Fibroblast of gingiva (primary cell): ENCODE measurements at places on chromosomes 13 and 19.

DNA sequence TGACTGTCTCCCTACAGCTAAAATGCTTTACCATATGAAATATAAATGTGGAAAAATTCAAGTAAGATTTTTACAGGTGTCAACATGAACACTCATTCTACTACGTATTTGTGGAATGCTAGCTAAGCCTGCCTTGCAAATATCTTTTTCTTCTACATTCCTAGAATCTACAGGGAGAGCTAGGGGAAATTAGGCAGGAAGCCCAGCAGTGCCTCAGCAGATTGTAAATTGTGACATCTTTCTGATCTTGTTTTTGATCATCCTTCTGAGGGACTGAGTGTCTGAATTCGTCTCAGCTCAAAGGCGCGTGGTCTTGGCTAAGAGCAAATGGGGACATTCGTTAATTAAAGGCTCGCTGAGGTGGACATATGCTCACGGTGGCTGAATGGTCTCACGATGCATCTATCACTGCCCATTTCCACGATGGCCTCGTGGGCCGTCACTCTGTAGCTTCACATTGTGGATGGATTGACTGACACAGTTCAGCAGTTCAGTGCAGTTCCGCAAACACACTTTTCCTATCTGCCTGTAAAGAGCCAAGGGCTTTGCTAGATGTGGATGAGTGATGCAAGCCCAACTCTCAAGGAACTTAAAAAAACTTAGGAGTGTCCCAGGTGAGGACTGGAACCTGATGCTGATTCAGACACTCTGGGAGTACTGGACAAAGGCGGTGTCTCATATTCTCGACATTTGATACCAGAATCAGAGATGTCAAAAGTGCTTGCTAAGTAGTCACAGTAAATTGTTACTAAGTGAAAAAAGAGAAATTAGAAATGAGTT, 562.5 kb downstream of the EFNB2 start:
- DNase-seq: no peak

- no peak for DNase-seq
Measured at GRCh38 chr19:23698711-23699520, 11.9 kb upstream of the ZNF675 start.

DNA sequence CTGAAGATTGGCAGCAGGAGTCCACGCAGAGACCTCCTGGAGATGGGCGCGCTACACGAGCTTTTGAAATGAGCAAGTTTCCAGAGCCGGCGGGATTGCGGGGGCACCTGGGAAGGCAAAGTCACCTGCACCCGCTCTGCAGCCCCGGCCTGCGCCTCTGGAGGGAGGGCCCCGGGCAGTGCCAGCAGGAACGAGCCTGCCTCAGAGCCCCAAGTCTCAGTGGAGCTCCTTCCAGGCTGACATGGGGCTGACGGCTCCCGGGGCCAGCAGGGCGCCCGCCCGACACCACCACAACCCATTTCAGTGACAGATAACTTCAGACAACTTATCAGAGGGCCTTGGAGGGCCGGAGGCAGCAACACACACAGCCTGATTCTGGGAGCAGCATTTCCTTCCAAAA, 45.0 kb downstream of the RASA3 start:
- DNase-seq: no peak

DNA sequence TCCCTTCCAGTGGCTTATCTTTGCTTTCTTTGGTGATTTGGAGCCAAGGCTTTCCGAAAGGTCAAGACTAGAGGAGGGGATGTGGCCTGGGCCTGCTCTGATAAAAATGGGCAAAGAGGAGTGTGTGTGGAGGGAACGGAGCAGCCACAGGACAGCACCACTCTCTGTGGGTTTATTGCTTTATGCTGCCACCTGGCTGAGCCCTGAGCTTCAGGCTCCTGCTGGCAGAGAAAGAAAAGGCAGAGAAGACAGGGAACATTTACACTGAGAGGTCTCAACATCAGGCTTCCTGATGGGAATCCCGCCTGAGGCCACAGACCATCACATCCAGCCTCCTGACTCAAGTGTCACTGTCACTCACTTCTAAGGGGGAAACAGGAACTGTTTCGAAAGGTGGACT, 9.2 kb upstream of the GSX1 start:
- no peak for DNase-seq

GRCh38 chr13:83815598-83815997, 66.7 kb downstream of the SLITRK1 start:
- no peak for DNase-seq

DNA sequence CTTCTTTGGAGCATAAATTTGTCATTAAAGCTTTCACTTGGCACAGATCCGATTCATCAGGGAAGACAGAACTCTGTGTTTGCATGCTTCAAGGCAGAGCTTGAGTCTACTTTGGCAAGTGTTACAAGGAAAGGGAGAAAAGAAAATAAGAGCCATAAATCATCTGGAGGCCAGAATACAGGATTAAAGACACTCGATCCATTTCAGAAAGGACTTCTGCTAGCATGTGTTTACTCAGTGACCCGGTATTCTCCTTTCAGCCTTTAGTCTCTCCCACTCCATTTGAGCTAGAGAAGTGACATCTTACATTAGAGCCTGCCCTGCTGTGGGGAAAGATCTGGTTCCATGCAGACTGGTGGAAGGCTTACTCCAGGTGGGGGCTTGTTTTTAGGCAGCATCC, 306.4 kb downstream of the KLF5 start:
- DNase-seq: no peak

DNA sequence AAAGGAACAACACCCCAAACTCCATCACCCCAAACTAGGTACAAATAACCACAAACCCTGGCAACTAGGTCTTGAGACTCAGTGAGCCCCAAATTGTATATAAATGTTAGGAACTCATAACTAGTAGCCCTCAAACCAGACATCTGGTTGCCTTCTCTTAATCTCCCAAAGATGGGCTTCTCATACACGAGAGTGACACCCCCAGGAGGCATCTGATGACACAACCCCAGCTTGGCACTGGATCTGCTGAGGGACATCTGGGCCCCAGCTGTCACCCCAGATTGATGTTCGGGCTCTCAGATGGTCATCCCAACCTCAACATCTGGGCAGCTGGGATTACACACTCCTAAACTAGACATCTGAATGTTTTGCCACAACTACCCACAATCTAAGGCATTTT, 14.8 kb downstream of the RABAC1 start:
- DNase-seq: no peak

DNA sequence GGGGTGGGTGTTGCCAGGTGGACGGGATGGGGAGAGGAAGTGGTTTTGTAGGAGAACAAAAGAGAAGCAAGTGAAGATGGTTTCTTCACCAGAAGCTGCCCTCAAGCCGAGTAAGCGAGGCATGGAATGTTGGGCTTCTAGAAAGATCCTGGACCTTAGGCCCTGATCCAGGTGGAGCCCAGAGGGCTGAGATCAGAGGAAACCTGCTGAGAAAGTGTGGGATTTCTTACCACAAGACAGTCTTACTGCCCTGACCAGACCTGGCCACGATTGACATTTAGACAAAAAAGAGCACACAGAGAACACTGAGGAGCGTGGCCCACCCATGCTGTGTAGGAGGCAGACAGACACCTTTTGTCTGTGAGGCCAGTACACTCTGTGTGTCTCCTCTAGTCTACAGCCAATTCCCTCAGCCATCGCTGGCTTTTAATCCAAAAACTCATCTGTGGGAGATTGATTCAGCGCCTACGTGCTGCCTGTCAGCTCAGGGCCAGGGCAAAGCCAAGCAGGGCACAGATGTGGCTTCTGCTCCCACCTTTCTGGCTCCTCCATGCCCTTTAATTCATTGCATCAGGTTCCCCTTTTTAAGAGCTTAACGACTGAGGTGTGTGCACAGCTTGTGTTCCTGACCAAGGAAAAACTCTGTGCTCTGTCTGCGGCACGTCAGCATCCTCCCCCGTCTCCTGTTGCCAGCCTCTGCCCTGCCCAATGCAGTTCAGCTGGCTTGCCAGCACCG, 123.3 kb downstream of the AKAP11 start:
- no peak for DNase-seq

GRCh38 chr13:28012896-28013295, 24.4 kb upstream of the URAD start:
- no peak for DNase-seq

- DNase-seq: peak; percentile 66
Measured at GRCh38 chr13:41179593-41180250, 14.6 kb downstream of the KBTBD7 start.

DNA sequence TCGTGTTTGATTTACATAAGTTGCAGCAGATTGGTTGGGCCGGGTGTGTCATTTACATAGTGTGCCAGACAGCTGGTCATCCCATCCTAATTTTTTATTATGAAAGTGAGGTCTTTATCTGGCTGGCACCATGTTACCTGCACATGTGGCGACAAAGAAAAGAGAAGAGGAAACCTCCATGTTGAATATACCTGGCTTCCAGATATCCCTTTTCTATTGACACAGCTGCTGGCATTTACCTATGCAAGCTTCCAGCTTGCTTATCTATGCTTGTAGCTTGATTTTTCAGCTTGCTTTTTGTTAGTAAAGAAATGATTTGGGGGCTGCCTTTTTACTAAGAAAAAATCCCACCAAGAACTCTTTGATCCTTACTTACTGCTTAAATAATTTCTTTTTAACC, 681.3 kb upstream of the SLITRK1 start:
- no peak for DNase-seq

DNA sequence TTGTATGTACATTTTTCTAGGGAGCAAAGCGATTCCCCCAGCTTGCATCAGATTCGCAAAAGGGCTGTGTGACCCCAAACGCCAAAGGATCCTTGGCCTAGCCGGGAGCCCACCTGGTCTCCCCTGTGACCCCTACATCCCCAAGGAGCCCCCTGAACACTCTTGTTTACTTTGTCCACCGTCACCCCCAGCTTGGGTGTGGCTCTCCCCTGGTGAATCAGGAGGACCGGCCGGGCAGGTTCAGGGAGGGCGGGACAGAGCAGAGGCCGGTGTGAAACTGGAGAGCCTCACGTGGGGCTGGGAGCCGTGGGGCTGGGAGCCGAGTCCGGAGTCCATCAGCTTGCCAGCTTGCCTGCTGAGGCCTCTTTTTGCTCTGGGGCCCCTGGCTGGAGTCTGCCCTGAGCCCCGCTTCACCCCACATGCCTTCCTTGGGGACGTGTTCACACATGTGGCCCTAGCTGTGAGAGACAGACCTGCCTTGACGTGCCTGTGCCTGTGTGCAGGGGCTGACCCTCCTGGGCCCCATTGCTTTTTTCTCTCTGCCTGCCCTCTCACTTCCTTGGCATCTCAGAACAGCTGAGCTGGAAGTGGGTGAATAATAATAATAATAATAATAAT, 2.0 kb downstream of the ITPKC start:
- DNase-seq: peak; percentile 44

DNA sequence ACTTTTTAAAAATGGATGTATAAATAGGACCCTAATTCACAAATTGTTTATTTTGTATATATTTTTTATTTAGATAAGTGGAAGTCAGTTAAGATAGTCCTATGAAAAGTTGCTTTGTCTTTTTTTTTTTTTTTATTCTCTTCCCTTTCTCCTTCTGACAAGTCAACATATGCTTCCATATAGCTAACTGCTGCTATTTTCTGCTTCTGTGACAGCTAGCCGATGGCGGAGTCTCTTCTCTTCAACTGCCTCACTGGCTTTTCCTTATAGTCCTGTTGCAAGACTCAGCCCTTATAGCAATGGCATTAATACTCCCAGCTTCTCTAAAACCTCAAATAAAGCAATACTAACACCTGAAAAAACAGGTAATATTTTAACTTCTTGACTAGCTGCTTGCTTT, 45.3 kb downstream of the SLAIN1 start:
- DNase-seq: no peak

GRCh38 chr19:472005-472858, 11.4 kb upstream of the SHC2 start:
- DNase-seq: no peak

- no peak for DNase-seq
Measured at GRCh38 chr19:6999933-7000332, 21.3 kb downstream of the MBD3L2B start.
